ENCODE measurements at places on chromosomes 12 and 14.

GRCh38 chr14:23633160-23633701 is 2.9 kb upstream of the DHRS2 start:
- no peak for DNase-seq

DNA sequence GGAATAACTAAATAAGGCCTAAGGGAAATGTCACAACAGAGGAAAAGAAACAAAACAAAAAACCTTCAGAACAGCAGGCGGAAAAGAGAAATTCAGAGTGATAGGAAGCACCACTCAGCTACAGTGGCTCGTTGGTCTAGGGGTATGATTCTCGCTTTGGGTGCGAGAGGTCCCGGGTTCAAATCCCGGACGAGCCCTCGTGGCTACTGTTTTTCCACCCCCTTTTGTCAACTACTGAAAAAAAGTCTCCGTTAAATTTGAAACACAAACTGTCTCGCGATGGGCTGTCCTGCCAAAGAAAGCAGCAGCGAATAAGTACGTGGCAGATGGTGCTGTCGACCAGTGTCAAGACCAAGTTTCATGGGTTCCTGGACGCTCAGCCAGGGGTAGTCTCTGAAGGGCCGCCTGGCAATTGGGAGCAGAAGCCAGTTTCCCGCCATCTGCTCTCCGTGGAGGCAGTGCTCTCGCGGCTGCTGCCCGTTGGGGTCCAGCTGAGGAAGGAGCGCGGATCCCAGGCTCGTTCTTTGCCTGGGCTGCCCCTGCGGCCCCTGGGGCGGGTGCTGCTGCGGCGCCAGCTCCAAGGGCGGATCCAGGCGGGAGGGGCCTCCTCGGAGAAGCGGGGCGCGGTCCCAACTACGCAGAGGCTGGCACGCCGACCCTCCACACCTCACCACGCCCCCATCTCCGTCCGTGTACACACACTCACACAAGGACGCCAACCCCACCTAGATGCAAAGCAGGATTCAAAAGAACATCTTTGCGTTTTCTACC is at the start of gene RNASE4:
TSS of gene RNASE4 (plus strand) at position 670 of the 771 bp plus-strand sequence. CDS start 14,812 bp downstream, outside the sequence.
- DNase-seq, result peak; percentile 95

DNA sequence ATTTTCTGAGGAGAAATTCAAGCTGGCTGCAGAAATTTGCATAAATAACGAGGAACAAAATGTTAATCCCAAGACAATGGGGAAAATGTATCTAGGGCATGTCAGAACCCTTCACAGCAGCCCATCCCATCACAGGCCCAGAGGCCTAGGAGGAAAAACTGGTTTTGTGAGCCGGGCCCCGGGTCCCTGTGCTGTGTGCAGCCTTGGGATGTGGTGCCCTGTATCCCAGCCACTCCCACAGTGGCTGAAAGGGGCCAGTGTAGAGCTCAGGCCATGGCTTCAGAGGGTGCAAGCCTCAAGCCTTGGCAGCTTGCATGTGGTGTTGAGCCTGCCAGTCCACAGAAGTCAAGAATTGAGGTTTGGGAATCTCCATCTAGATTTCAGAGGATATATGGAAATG is 57.7 kb downstream of the NPAS3 start:
- DNase-seq, result no peak

- DNase-seq, result no peak
Observed at GRCh38 chr12:30046376-30046775, 262.6 kb upstream of the TMTC1 start.

DNA sequence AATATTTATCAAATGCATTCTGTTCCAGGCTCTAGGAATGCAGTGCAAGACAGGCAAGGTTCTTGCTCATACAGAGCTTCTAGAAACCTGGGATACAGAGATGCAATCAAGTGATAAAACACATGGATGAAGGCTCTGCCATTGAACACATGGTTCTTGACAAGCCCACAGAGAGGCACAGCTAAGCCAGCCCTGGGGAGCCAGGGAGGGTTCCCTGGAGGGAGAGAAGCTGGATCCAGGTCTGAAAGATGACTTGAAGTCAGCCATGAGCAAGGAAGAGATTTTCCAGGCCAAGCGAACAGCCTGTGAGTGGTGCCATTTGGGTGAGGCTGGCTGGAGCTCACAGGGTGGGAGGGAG is 66.2 kb downstream of the IRF2BPL start:
- DNase-seq, result no peak

Data from tibial artery (tissue), 4 donors.